Effector memory CD4-positive, alpha-beta T cell (primary cell): ENCODE measurements at places on chromosomes 3 and 15.

GRCh38 chr3:106740116-106740515 lies 637.1 kb upstream of the CCDC54 start:
- H3K4me1 ChIP-seq = no peaks in the 10 kb centered on the region
- no peak for DNase-seq

DNA sequence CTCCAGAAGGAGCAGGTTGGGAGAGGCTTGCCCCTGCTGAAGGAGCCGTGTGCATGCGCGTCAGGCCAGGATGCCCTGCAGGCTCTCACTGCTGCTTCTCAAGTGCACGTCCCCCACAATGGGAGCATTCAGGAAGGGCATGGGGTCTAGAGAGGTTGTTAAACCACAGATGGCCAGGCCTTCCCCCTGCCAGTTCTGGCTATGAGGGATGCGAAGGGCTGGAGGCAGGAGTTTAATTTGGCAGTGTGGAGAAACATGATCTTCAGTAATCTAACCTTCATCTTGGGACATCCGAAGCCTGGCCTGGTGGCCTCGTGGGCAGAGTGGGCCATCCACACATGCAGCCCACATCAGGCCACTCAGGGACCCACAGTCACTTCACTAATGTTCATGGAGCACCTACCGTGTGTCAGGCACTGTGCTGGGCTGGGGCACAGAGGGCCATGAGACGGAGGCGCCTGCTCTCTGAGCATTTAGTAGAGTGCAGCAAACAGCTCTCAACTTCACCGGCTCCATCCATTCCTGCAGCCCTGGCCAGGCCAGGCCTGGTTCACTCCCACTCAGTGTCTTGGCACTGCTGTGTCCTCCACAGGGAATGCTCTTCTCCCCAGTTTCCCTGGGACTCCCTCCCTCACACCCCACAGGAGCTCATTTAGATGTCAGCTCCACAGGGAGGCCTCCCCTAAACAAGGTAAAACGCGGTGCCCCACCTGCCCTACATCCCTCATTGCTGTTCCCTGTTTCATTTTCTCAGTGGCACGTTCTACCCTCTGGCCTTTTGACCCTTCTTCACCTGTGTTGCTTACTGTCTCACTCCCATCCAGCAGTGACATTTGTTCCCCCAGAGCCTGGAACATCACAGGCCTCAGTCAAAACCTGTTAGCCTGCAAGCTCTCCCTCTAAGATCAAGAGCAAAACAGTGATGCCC lies 4.0 kb downstream of the CFAP100 start:
- no peaks in the 10 kb centered on the region for H3K4me1 ChIP-seq
- H3K36me3 ChIP-seq = no peaks in the 10 kb centered on the region
- no peak overlapping the region for H3K27ac ChIP-seq

DNA sequence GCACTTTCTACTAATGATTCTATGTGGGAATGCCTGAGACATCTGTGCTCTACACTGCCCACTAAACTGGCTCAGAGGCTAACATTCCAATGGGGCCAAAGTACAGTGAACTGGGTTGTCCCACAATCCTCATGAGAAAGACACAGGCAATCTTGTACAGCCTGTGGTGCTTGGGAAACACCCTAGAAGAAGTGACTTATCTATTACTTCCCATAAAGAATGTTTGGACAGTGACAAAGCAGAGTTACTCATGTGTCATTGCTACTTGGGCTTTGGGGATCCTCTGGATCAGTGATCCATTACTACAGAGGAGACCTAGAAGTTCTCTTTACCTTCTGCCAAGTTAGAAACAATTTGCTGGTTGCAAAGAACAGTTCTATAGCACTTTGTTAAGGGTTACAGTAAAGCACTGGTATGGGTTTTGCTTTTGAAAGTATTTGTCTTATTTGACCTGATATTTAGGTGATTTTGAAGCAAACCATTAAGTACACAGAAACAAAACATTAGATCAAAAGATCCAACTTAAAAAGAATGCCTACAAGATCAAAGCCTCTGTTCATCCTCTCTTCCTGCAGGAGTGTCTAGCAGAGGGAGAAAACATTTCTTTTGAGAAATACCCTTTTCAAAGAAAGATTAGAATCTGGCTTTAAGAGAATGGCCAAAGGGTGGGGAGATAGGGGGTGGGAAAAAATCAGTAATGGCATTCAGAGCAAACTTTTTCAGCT lies 75.8 kb downstream of the CTNNB1 start:
- H3K27me3 ChIP-seq = no peaks in the 10 kb centered on the region
- no peak overlapping the region for H3K27ac ChIP-seq
- H3K4me1 ChIP-seq = no peaks in the 10 kb centered on the region
- H3K4me3 ChIP-seq = no peak overlapping the region
- no peak for DNase-seq

GRCh38 chr3:112273536-112273935 lies 20.5 kb downstream of the SLC9C1 start:
- H3K36me3 ChIP-seq = no peaks in the 10 kb centered on the region
- H3K4me3 ChIP-seq = no peak overlapping the region
- no peaks in the 10 kb centered on the region for H3K27me3 ChIP-seq
- H3K4me1 ChIP-seq = no peaks in the 10 kb centered on the region

DNA sequence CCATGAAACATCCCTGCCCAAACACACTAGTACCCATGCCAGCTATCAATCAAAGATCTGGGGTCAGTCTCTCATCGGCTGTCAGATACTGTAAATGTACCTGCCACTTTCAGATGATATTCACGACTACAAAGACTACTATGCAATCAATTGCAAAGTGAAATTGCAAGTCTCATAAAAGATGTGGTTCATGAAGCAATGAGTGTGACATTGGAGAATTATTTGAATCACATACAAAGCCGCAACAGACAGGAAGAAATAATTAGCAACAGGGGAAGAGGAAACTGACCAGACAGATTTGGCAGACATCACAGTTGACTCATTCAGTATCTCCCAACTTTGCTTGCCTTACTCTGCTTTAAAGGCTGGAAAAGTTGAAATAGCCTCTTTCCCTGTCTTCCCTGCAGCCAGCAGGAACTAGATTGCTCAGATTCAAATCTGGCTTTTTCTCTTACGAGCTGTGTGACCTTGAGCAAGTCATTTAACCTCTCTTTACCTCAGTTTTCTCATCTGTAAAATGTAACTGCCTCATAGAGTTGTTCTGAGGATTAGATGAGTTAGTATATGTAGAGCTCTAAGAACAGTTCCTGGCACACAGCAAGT lies 95.7 kb upstream of the C3orf80 start:
- DNase-seq = no peak
- H3K27ac ChIP-seq = no peak overlapping the region
- no peak overlapping the region for H3K4me3 ChIP-seq
- H3K4me1 ChIP-seq = no peaks in the 10 kb centered on the region
- H3K36me3 ChIP-seq = no peaks in the 10 kb centered on the region
- no peaks in the 10 kb centered on the region for H3K27me3 ChIP-seq

GRCh38 chr15:60396100-60396499 lies 1.7 kb downstream of the ANXA2 start:
- H3K27me3 ChIP-seq = no peaks in the 10 kb centered on the region
- no peak overlapping the region for H3K27ac ChIP-seq
- DNase-seq = no peak
- no peaks in the 10 kb centered on the region for H3K36me3 ChIP-seq

DNA sequence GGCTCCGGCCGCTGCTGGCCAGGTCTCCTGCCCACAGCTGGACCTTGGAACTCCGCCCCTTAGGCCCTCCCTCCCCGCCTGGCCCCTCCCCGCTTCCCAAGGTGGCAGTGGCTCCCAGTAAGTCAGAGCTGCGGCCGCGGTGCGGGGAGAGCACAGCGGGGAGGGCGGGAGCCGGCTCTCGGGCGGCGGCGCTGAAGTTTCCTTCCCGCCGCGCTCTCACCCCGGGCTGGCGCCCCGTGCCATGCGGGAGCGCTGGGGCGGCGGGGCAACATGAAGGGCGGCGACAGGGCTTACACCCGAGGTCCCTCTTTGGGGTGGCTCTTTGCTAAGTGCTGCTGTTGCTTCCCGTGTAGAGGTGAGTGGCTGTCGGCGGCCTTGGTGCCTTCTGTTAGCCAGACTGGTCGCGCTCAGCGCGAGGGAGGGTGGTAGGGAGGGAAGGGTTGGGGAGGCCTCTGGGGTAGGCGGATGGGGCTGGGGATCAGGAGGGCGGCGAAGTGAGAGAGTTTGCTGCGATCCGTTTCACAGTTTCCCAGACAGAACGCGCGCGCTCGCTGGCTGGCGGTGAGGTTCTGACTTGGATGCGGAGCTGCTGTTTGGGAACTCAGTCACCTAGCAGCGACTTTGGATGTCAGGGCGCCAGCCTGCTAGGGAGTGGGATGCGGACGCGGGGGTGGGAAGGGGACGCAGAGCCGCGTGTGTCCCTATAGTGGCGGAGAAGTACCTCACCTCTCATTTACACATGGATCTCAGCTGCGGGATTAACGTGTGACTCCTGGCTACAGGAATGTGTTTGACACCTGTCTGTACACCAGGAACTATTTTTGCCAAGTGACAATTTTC lies 145.5 kb upstream of the UMPS start:
- DNase-seq = no peak
- no peaks in the 10 kb centered on the region for H3K27me3 ChIP-seq
- H3K27ac ChIP-seq = no peak overlapping the region
- H3K4me1 ChIP-seq = peaks cover 5% of the 10 kb centered on the region
- H3K4me3 ChIP-seq = peak overlapping the region; percentile 63

- H3K4me3 ChIP-seq = no peak overlapping the region
- no peak for DNase-seq
- H3K36me3 ChIP-seq = no peaks in the 10 kb centered on the region
- H3K4me1 ChIP-seq = no peaks in the 10 kb centered on the region
- no peaks in the 10 kb centered on the region for H3K27me3 ChIP-seq
- no peak overlapping the region for H3K27ac ChIP-seq
These were observed 78.3 kb upstream of the MLF1 start for GRCh38 chr3:158492685-158493084.

GRCh38 chr15:40755812-40756208 lies 756 bp upstream of the RMDN3 start:
- peak overlapping the region; percentile 92 for H3K4me3 ChIP-seq
- peaks cover 9% of the 10 kb centered on the region for H3K4me1 ChIP-seq
- H3K27ac ChIP-seq = peak overlapping the region; percentile 76
- no peaks in the 10 kb centered on the region for H3K27me3 ChIP-seq
- DNase-seq = no peak
